ENCODE measurements at places on chromosomes 2 and 18.

DNA sequence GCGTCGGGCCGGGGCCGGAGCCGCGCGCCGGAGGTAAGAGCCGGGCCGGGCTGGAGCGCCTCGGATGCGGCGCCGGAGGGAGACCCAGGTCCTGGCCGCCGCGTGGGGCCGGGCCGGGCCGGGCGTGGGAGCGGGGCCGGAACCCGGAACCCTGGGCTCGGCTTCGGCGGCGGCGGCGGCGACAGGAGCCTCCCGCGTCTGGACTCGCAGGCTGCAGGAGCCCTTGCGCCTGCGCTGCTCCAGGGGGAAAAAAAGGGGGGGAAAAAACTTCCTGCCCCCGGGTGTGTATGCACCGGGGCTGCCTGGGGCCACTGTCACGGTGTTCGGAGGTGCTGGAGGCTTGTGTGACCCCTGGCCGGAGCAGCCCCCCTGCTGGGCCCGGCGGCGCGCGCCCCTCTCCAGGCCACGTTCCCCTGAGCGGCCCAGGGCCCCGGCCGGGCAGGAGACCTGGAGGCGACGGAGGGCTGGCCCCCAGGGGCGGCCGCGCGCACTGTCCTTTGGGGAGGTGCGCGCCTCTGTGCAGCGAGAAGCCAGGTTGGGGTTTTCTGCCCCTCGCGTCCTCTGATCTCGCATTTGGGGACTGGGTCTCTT is 864 bp downstream of the KLHL29 start:
- H3K4me3 ChIP-seq = peak overlapping the region; percentile 83
- H3K27ac ChIP-seq = no peak overlapping the region
- H3K27me3 ChIP-seq = no peaks in the 10 kb centered on the region
- no peaks in the 10 kb centered on the region for H3K36me3 ChIP-seq
- peak; percentile 19 for DNase-seq
- peaks cover 26% of the 10 kb centered on the region for H3K4me1 ChIP-seq

GRCh38 chr2:98952966-98953365 is 16.9 kb upstream of the CRACDL start:
- 0 out of 2 replicates have a peak, but pooled peaks cover 2% of the 10 kb centered on the region for H3K27me3 ChIP-seq
- peak; percentile 52 for DNase-seq
- H3K4me1 ChIP-seq = no peaks in the 10 kb centered on the region
- no peak overlapping the region for H3K4me3 ChIP-seq
- no peaks in the 10 kb centered on the region for H3K36me3 ChIP-seq
- H3K27ac ChIP-seq = no peak overlapping the region

DNA sequence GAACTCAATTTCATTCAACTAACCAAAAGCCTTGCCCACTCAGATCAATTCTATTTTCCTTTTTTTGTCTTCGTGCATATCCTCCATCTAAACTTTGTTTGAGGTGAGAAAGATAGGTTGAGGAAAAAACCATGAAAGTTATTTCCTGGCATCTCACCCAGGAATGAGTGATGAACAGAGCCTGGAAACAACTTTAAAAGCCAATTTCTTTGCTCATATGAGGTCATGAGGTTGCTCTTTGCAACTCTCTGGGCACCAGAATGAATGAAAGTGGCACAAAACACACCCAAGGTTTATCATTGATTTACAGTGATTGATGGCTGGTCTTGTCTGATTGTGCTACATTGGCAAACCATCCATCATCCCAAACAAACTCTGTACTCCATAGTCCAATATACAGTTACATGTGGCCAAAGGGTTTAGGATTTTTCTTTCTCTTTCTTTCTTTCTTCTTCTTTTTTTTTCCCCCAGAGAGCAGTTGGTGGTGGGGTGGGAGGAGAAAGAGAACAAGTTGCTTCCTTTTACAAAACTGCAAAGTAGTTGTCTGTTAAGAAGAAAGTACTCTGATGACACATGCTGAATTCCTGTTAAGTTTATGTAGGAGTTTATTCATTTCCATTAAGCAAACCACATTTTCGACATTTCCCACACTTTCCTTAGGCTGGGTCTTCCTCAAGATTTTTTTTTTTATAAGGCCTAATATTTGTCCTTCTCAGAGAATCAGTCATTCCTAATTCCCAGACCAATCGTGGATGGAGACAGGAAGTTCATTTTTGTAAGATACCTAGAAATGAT is 575.9 kb upstream of the ZEB2 start:
- H3K36me3 ChIP-seq = no peaks in the 10 kb centered on the region
- H3K27ac ChIP-seq = no peak overlapping the region
- H3K27me3 ChIP-seq = no peaks in the 10 kb centered on the region
- DNase-seq = no peak
- no peaks in the 10 kb centered on the region for H3K4me1 ChIP-seq
- H3K4me3 ChIP-seq = no peak overlapping the region

DNA sequence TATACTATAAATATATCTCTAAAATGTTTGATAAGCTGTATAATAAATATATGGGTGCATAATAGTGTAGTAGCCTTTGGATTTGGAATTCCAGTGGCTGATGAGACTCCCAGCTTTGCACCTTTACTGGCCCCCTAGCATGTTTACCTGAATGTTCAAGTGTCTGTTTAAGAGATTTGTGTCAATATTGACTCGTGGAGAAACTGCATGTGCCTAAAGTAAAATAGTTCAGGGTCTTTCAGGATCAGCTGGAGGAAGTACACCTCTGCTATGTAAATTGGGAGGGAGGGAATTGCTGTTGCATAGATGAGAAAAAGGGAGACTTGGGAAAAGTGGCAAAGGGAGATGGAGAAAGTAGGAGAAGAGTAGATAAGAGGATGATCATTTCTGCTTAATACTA is 23.9 kb downstream of the ME2 start:
- H3K4me1 ChIP-seq = no peaks in the 10 kb centered on the region
- DNase-seq = no peak
- no peak overlapping the region for H3K27ac ChIP-seq
- H3K27me3 ChIP-seq = no peaks in the 10 kb centered on the region
- H3K4me3 ChIP-seq = no peak overlapping the region

DNA sequence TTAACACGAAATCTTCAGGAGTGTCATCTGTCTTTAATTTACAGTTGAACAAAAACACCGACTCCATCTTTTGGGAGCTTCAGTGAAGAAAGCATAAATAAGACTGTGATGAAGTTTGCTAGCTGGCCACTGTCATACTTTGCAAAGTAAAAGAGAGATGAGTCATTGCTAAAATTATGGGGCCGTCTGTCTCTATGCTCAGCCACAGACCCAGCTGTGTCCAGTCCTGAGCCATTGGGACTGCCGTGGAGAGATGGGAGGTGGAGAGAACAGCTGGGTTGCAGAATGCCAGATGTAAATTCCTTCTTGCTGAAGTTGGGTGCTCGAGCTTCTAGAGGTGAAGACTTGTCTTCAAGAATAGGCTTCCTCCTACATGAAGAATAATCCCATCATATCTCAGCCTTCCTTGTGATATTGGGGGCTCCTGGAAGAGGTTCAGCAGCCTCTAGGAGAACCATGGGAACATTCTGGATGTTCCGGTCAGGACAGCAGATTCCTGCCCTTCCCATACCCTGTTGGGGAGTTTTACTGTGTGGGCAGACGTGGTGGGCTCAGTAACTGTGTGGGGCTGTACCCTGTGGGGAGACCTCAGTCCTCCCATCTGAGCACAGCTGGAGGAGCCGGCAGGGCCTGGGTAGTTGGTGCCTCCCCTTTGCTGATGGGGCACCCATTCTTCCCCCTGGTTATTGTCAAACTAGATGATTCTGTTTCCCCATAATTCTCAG is 71.1 kb downstream of the LDLRAD4 start:
- no peaks in the 10 kb centered on the region for H3K36me3 ChIP-seq
- no peak for DNase-seq
- H3K27ac ChIP-seq = no peak overlapping the region
- H3K4me1 ChIP-seq = no peaks in the 10 kb centered on the region
- H3K27me3 ChIP-seq = peaks cover 91% of the 10 kb centered on the region

DNA sequence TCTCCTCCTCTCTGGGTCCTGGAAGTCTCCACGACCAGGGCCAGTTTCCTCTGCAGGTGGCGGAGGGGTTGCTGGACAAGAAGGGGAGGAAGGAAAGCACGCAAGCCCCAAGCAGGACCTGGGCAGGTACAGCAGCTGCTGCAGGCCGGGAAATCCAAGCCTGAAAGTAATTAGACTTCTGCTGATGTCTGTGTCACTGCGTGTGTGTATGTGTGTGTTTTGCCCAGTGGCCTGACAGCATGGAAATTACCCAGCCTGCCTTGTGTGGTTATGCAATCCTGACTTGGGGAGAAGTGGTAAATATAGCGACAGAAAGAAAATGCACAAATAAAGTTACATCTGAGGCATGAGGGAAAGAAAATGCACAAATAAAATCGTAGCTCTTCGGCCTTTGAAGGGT is 121.8 kb upstream of the ZBTB14 start:
- DNase-seq = no peak
- H3K27me3 ChIP-seq = peaks cover 17% of the 10 kb centered on the region
- H3K27ac ChIP-seq = no peak overlapping the region
- no peak overlapping the region for H3K4me3 ChIP-seq

- no peaks in the 10 kb centered on the region for H3K36me3 ChIP-seq
- no peak for DNase-seq
- no peaks in the 10 kb centered on the region for H3K4me1 ChIP-seq
- H3K27me3 ChIP-seq = no peaks in the 10 kb centered on the region
Observed at GRCh38 chr2:129117434-129117833, 798.8 kb upstream of the HS6ST1 start.

- H3K4me1 ChIP-seq = no peaks in the 10 kb centered on the region
- 0 out of 2 replicates have a peak, but pooled peaks cover 5% of the 10 kb centered on the region for H3K27me3 ChIP-seq
- H3K27ac ChIP-seq = no peak overlapping the region
Observed at GRCh38 chr2:104766683-104767082, 87.2 kb upstream of the POU3F3 start.

DNA sequence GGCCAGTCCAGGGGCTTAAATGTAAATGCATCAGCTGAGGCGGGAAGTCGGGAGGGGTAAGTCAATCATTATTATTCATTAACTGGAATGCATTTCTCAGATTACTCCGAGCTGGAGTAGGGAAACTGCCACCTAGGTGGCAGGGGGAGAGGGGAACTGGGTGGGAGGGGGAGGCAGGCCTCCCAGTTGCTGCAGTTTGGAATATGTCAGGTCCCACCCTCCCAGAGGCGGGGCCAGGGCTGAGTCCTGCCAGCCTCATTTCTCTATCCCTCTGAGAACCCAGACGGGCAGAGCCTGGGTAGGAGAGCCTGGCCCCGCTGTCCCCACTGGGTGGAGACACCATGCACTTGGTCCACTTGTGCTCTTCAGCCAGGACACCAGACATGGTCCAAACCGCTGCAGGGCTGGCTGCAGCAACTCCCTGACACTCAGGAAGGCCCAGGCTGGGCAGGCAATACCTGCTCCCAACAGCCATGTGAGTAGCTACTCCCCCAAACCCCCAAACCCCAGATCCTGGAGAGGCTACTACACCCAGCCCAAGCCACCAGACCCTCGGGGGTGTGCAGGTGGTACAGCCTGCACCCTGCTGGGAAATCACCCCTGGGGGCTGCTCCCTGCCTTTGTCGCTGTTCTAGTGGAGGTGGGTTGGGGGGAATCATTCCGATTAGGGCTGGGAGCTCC is at the start of gene GPBAR1:
GPBAR1 (plus strand) TSS at position 274 of the 681 bp plus-strand sequence. CDS start 1,710 bp downstream, outside the sequence.
- H3K4me1 ChIP-seq = no peaks in the 10 kb centered on the region
- H3K27me3 ChIP-seq = no peaks in the 10 kb centered on the region
- H3K36me3 ChIP-seq = no peaks in the 10 kb centered on the region
- no peak within 1 kb of the TSS for H3K27ac ChIP-seq
- H3K4me3 ChIP-seq = no peak within 1 kb of the TSS

DNA sequence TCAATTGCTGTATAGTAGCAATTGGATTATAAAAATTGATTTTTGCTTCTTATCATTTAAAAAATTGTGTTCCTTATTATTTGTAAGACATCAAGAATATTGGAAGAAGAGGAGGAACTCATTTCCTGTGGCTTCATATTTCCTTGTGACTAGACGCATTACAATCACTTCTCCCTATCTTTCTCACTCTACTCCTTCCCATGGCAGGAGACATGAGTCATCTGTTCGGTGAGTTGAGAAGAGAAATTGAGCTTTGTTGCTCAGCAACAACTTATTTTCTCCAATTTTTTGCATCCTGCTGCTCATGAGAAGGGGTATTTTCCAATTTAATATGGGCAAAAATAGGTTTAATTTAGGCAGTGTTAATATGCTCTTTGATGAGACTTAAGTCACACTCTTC is 1783.9 kb downstream of the SUCLG1 start:
- H3K27me3 ChIP-seq = no peaks in the 10 kb centered on the region
- no peaks in the 10 kb centered on the region for H3K36me3 ChIP-seq
- no peak overlapping the region for H3K4me3 ChIP-seq
- no peaks in the 10 kb centered on the region for H3K4me1 ChIP-seq

DNA sequence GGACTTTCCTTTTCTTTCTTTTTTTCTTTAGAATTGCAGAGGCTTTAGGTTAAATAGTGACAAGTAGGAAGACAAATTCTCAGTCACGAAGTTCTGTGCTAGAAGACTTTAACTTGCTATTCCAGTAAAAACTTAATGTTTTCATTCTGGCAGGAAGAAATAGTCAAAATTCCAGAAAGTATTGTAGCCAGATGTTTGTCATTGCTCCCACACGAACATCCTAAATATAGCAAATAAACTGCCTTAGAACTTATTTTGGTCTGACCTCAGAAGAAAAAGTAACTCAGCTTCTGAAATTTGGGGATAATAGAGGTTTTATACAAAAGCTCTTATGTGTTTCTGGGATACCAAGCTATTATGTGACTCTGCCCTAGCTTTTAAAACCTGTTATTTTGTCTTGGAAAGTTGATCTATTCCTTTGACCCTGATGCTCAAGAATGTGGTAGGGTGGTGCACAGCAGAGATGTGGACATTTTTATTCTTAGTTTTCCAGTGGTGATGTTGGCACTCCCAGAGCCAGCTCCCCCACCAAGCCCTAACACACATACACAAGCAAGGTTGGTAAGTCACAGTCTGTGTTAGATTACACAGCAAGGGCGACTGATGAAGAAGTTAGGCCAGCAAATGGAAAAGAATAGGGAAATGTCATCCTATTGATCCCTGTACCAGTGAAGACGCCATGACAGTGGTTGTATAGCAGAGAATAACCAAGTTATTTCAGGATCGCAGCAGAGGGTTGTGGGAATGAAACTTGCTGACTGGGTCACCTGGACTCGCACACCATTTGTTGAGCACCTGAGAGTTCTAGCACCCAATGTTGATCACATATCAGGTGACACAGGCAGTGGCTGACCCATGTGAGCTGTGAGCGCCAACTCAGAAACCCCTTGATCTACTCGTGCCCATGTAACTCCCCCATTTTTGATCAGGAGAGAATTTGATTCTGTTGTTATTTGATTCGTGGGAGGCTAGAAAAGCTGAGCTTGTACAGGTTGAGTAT is 23.7 kb downstream of the FARP2 start:
- H3K36me3 ChIP-seq = peaks cover 11% of the 10 kb centered on the region
- H3K4me3 ChIP-seq = no peak overlapping the region
- no peak overlapping the region for H3K27ac ChIP-seq
- peaks cover 13% of the 10 kb centered on the region for H3K4me1 ChIP-seq

GRCh38 chr2:241017228-241017940 is 19.0 kb downstream of the SNED1 start:
- no peak overlapping the region for H3K4me3 ChIP-seq
- H3K27me3 ChIP-seq = no peaks in the 10 kb centered on the region
- no peak overlapping the region for H3K27ac ChIP-seq
- no peaks in the 10 kb centered on the region for H3K36me3 ChIP-seq
- H3K4me1 ChIP-seq = no peaks in the 10 kb centered on the region
- DNase-seq = no peak

- no peak overlapping the region for H3K4me3 ChIP-seq
- H3K4me1 ChIP-seq = no peaks in the 10 kb centered on the region
- H3K27ac ChIP-seq = no peak overlapping the region
- peaks cover 13% of the 10 kb centered on the region for H3K27me3 ChIP-seq
Observed at GRCh38 chr2:133266041-133266925, 302.0 kb downstream of the NCKAP5 start.

GRCh38 chr2:217168496-217168895 is 308.6 kb upstream of the TNP1 start:
- no peak overlapping the region for H3K27ac ChIP-seq
- DNase-seq = no peak
- no peaks in the 10 kb centered on the region for H3K4me1 ChIP-seq
- no peaks in the 10 kb centered on the region for H3K27me3 ChIP-seq
- no peaks in the 10 kb centered on the region for H3K36me3 ChIP-seq

Data from PC-9 (cell line).